Liver (tissue), 10 donors: ENCODE measurements at places on chromosomes 7 and 10. TPM values are rescaled to one million over a fixed set of nuclear protein-coding genes. Genes with fewer than 3 reads are reported as not detected.

GRCh38 chr7:122532406-122533269 lies 166.3 kb downstream of the RNF133 start:
- no peaks in the 10 kb centered on the region for H3K36me3 ChIP-seq
- no peaks in the 10 kb centered on the region for H3K27me3 ChIP-seq
- DNase-seq = no peak
- H3K27ac ChIP-seq = no peak overlapping the region
- no peaks in the 10 kb centered on the region for H3K4me1 ChIP-seq

GRCh38 chr10:91627344-91628102 lies 5.3 kb downstream of the PPP1R3C start:
- DNase-seq = no peak
- H3K4me3 ChIP-seq = no peak overlapping the region
- H3K36me3 ChIP-seq = peaks cover 5% of the 10 kb centered on the region
- no peaks in the 10 kb centered on the region for H3K27me3 ChIP-seq

DNA sequence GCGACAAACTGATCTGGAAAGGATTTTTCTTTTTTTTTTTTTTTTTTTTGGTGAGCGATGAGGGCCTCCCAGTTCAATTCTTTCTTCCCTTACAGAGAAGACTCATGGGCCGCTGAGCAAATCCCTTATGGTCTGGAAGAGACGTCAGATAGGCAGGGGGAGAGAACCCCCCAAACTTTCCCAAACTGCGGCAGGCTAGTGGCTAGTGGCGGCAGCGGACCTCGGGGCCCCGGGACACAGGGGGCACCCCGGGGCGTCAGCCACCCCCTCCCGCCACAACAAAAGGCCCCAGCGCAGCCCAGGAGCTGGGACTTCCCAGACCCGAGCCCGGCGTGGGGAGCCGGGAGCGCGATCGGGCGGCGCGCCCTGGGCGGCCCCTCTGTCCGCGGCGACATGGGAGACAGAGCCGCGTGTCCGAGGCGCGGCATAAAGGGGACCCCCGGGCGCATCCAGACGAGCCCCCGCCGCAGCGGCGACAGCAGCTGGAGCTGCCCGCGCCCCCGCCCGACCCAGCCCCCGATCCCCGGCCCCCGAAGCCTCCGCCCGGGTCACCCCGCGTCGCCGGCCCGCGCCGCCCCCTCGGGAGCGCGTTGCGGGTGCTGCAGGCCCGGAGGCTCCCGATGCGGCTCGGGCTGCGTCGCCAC lies 755 bp downstream of the FAM171A1 start:
- H3K4me1 ChIP-seq = peaks cover 1% of the 10 kb centered on the region
- no peak for DNase-seq
- H3K27me3 ChIP-seq = no peaks in the 10 kb centered on the region
- H3K36me3 ChIP-seq = no peaks in the 10 kb centered on the region
- H3K27ac ChIP-seq = peak overlapping the region; percentile 41

DNA sequence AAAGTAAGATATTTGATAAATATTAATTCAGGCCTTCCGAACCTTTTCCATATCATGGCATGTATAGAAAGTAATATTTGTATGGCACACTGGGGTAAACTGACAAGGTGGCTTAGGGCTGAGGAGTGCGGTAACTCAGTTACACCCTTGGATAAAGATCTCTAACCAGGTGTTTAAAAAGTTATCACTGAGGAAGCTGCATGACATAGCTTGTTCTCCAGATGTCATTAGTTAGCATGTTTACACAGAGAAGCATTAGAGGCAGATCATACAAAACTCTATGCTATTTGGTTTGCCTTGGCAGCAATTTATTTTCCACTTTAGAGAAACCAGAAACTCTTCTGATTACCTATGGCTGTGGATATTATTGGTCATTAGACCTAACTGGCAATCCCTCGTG lies 118.2 kb downstream of the ST7 start:
- peaks cover 40% of the 10 kb centered on the region for H3K4me1 ChIP-seq
- no peak overlapping the region for H3K27ac ChIP-seq
- H3K4me3 ChIP-seq = no peak overlapping the region

DNA sequence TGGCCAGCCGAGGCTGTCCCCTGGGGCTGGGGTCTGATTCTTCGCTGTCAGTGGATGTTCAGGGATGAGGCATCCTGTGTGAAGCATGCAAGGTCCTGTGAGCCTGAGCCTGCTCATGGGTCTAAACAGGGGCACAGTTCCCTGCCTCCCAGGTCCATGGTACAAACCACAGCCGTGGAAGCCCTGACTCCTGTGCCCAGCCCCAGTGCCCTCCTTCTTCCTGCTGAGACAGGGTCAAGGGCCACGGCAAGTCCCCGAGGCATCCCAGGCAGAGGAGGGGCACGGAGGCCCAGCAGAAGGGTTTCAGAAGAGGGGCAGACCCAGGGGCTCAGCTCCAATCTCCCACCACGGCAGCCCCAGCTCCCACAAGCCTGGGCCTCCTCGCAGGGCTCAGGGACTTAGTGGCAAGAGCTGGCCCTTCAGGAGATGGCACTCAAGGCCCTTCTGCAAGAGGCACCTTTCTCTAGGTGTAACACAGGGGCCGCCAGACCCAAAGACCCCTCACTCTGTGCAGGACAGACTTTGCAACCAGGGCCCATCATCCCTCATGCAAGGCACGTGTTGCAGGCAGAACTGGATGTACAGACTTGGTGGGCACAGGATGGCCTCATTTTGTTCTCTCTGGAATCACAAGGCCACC lies 248.8 kb downstream of the TCERG1L start:
- peaks cover 3% of the 10 kb centered on the region for H3K27me3 ChIP-seq
- no peaks in the 10 kb centered on the region for H3K4me1 ChIP-seq
- no peaks in the 10 kb centered on the region for H3K36me3 ChIP-seq
- no peak overlapping the region for H3K27ac ChIP-seq

GRCh38 chr7:63876707-63877322 lies 121.8 kb upstream of the ZNF722 start:
- H3K4me3 ChIP-seq = peak overlapping the region; percentile 37
- no peak overlapping the region for H3K27ac ChIP-seq
- no peak for DNase-seq

DNA sequence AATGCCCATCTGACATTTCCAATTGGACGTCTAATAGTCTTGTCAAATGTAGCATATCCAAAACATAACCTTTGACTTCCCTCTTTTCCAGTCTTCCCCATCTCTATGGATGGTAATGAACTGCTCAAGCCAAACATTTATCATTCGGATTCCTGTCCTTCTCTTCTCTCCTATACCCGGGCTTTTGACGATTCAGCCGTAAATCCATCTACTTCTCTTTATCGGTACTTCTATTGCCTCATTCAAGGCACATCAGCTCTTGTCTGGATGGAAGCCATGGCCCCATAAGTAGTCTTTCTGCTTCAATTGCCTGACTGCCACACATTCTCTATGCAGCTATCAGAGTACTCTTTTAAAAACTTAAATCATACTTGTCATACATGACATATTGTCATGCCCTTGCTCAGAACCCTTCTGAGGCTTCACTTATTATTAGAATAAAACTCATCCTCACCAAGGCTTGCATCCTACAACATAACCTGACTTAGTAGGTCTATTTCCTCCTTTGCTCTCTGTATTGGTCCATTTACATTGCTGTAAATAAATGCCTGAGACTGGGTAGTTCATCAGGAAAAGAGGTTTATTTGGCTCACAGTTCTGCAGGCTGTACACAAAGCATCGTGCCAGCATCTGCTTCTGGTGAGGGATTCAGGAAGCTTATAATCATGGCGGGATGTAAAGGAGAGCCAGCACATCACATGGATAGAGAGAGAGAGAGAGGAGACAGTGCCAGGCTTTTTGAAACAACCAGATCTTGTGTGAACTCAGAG lies 37.8 kb downstream of the ST8SIA6 start:
- no peak overlapping the region for H3K4me3 ChIP-seq
- no peak for DNase-seq
- H3K4me1 ChIP-seq = no peaks in the 10 kb centered on the region
- H3K27ac ChIP-seq = no peak overlapping the region
- no peaks in the 10 kb centered on the region for H3K36me3 ChIP-seq
- H3K27me3 ChIP-seq = peaks cover 4% of the 10 kb centered on the region

The FRMD4A gene
- total RNA-seq = 17.1 TPM

DNA sequence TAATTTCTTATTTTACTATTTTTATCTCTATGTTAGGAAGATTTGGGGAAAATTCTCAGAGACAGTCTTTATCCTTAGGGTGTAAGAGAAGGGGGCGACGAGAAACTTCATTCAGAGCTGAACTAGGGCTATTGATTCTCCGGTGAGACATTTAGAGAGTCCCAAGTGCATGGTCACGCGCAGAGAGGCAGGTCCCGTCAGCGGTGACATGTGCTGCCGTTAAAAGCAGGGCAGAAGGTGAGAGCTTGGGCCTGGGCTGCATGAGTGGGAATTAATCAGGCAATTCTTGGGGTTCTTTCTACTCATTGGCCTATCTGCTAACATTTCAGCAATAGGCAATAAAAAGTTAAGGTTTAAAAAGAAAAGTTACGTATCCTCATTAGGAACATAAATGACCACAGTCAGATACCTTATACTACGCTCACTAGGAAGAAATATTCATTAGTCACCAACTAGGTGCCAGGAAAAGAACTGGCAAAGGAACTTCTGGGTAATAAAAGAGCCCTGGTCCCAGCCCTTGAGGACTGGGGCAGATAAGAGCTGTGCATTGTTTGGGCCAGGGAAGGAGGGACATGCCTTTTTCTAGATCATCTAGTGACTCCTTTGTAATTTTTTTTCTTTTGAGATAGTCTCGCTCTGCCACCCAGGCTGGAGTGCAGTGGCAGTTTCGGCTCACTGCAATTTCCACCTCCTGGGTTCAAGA lies 21.2 kb downstream of the PRKCQ start:
- no peaks in the 10 kb centered on the region for H3K4me1 ChIP-seq
- no peaks in the 10 kb centered on the region for H3K36me3 ChIP-seq
- H3K4me3 ChIP-seq = no peak overlapping the region

GRCh38 chr10:104406715-104407650 lies 53.4 kb downstream of the CFAP58 start:
- no peaks in the 10 kb centered on the region for H3K27me3 ChIP-seq
- H3K4me3 ChIP-seq = no peak overlapping the region
- H3K27ac ChIP-seq = no peak overlapping the region
- H3K4me1 ChIP-seq = no peaks in the 10 kb centered on the region

DNA sequence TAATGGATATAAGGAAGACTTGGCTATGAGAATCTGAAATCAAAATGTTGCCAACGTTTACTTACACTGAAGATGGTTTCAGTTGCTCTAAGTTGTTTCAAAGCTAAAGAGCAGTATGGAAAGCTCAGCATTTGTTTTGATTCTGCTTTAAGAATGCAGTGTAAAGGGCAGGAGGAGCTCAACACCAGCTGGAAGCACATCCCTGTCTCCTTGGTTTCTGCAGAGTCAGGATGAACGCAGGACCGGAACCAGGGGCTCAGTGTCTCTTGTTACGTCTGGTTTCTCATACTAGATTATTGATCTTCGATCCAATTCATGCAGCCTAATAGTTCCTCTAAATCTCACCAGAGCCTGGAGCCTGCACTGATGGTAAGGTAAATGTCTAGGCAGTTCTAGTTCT lies 24.1 kb downstream of the ZRANB1 start:
- no peak overlapping the region for H3K4me3 ChIP-seq
- no peaks in the 10 kb centered on the region for H3K27me3 ChIP-seq
- H3K4me1 ChIP-seq = no peaks in the 10 kb centered on the region
- peaks cover 21% of the 10 kb centered on the region for H3K36me3 ChIP-seq

The CALD1 gene
- total RNA-seq = 107 TPM

- no peaks in the 10 kb centered on the region for H3K36me3 ChIP-seq
- DNase-seq = no peak
- no peaks in the 10 kb centered on the region for H3K27me3 ChIP-seq
- no peak overlapping the region for H3K4me3 ChIP-seq
Measured at GRCh38 chr7:144761493-144761892, 74.4 kb downstream of the TPK1 start.

The SLC35B4 gene
- total RNA-seq = 5.9 TPM

The SEC31B gene
- 5.9 TPM for total RNA-seq

The AS3MT gene
- total RNA-seq = 38.1 TPM

The MTG1 gene
- total RNA-seq = 19.4 TPM

DNA sequence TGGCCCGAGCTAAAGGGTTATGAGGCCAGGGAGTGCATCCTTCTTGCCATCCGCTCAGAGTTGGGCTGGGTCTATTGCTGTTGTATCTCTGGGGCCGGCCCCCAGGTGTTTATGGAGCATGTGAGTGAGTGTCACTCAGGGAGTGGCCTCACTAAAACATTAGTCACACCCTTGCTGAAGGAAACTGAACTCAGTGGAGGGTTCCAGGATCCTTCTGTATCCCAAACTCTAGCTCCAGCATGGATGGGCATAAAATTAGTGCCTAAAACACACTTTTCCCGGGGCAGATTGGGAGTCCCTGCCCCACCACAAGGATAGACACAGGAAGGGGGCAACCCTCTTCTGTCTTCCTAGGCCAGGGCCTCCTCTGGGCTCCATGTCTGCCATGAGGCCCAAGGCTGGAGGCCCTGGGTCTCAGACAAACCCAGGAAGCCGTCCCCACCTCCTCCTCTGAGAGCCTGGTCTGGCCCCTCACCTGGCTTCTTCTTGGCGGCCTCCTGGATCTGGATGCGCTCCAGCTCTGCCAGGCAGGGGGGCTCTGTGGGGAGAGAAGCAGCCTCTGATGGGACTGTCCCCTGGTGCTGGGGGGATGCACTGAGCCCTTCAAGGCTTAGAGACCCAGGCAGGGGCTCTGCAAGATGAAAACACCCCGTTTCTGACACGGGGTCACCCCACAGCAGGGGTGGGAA lies 24.5 kb downstream of the SPOCK2 start:
- no peak overlapping the region for H3K27ac ChIP-seq
- no peaks in the 10 kb centered on the region for H3K36me3 ChIP-seq
- H3K4me1 ChIP-seq = peaks cover 7% of the 10 kb centered on the region

The TMEM130 gene
- not detected for total RNA-seq

GRCh38 chr10:23613900-23614299 lies 175.0 kb downstream of the OTUD1 start:
- no peak overlapping the region for H3K4me3 ChIP-seq
- H3K27ac ChIP-seq = no peak overlapping the region
- H3K36me3 ChIP-seq = no peaks in the 10 kb centered on the region
- DNase-seq = no peak
- H3K4me1 ChIP-seq = no peaks in the 10 kb centered on the region
- H3K27me3 ChIP-seq = peaks cover 2% of the 10 kb centered on the region

GRCh38 chr10:103816431-103816830 lies 38.9 kb downstream of the SH3PXD2A start:
- H3K27ac ChIP-seq = no peak overlapping the region
- H3K36me3 ChIP-seq = no peaks in the 10 kb centered on the region
- no peak for DNase-seq
- peaks cover 12% of the 10 kb centered on the region for H3K4me1 ChIP-seq
- H3K27me3 ChIP-seq = no peaks in the 10 kb centered on the region

GRCh38 chr10:131649617-131650016 lies 251.2 kb upstream of the PPP2R2D start:
- no peaks in the 10 kb centered on the region for H3K27me3 ChIP-seq
- H3K4me3 ChIP-seq = no peak overlapping the region
- H3K4me1 ChIP-seq = no peaks in the 10 kb centered on the region
- H3K27ac ChIP-seq = no peak overlapping the region

DNA sequence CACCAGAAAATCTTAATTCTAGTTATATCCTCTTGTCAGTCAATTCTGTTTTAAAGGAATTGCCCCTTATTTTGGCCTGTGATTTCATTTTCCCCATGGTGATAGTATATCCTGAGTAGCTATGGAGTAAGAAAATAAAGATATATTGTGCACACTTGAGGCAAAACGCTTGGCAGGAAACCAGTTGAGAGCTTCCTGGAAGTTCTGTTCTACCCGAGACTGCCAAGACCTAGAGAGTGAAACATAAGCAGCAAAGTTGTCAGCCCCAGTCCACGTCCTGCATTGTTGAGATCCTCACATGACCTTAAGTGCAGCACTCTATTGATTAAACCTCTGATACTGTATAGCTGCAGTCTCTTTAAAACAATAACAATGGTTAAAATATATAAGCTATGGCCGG lies 235.2 kb downstream of the CDC14C start:
- no peak overlapping the region for H3K27ac ChIP-seq
- no peak for DNase-seq
- no peak overlapping the region for H3K4me3 ChIP-seq
- no peaks in the 10 kb centered on the region for H3K36me3 ChIP-seq
